Activated CD4-positive, alpha-beta T cell treated with anti-CD3 and anti-CD28 coated beads, Interleukin-2, amount 50 U/mL, for 1 hour (primary cell): ENCODE measurements at places on chromosomes 5 and 9.
A peak's percentile ranks its signal among the peaks of the same experiment; 100 is the strongest.

DNA sequence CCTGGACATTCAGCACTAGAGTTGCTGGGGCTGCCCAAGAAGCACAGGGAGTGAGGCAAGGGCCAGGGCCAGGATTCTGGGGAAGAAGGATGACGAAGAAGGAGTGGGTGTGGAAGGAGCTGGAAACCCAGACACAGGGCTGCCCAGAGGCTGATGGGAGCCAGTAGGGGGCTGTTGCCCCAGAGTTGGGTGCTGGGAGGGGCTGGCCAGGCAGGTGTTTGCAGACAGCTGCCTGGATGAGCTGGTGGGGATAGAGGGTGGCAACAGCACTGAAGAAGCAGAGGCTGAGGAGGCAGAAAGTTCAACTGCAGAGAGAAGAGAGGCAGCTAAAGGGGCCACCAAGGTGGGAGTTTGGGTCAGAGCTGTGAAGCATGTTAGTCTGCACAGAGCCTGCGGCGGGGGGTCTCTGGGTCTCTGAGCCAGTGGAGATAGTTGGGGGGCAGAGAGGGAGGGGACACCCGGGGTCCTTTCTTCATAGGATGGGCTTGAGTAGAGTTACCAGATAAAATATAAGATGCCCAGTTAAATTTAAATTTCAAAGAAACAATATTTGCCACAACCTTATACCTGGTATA is 2.5 kb upstream of the AQP7 start:
- DNase-seq: no peak

GRCh38 chr9:88804254-88804596 is 187.0 kb upstream of the S1PR3 start:
- no peak for DNase-seq

DNA sequence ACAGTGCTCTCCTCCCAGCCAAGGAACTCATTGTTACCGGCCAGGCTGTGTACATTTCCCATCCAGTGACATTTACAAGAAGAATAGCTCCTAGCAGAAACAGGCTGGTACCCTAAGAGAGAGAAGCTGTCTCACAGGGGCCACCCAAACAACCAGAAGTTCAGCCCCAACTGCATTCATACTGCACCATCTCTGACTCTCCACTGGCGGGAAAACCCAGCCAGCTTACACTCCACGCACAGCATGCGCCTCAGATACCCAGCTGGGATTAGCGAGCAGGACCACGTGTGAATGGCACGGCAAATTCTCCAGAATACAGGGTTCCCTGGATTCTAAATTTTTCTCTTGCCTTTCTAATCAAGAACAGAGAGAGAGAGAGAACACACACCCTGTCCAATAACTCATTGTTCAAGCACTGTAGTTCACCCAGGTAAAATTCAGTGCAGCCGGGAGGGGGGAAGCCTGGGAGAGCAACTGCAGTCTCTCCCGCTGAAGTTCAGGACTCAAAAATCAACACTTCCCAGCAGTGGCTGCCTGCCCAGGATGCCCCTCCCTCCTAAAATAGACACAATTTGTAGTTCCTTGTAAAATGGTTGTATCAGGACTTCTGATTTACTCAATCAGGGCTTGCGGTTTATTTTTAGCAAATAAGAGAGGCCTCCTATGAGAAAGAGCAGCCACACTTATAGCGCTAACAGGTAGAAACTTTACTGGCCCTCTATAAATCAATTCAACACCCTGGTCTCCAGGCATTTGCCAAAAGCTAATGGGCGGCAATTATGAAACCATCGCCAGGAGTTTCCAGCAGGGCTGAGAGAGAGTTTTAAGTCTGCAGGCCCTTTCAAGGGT is 2.2 kb downstream of the COL23A1 start:
- no peak for DNase-seq

DNA sequence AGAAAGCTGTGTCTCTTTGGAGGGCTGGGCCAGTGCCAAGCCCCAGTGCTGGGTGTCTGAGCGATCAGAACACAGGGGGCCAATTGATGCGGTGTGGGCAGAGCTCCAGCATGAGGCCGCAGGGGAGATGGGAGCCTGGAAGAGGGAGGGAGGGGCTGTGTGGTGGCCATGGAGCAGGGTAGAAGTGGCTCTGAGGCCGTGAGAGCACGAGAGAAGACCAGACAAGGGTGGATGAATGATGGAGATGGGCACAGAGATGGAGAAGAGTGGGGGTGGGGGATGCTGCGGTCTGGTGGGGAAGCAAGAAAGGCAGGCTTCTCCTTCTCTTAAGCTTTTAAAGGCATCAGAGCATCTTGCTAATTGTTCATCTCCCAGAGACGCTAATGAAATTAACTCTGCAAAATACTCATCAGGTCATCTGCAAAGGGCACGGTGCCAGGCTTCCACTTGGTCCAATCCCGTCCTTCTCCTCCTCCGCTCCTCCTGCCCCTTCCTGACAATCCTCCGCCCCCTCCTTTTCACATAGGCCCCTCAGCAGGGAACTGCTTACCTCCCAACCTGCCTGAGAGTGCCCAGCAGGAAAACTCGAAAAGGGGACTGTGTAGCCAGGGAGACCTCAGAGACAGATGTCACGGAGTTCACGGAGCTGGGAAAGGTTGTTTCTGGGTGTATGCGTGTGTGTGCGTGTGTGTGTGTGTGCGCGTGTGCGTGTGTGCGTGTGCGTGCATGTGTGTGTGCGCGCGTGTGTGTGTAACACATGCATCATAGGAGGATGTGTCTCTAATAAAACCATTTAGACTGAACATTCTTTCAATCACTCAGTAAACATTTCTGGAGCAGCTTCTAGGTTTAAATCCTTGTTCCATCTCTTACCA is 7.1 kb upstream of the UNC5A start:
- DNase-seq: no peak

DNA sequence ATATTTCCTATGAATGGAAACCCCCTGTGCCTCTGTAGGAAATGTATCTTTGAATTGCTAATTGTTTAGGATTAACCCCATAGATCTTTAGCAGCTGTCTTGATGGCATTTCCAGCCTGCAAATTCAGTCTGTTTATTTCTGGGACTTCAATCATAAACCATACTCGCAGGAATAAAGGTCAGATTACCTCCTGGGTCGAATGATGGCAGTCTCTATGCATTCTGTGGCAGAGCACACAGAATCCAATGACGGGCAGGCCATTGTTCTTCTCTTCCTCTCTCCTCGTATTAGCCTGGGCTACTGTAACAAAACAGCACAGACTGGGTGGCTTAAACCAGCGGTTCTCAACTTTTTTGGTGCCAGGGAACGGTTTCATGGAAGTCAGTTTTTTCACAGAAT is 199.9 kb downstream of the PCSK5 start:
- no peak for DNase-seq

DNA sequence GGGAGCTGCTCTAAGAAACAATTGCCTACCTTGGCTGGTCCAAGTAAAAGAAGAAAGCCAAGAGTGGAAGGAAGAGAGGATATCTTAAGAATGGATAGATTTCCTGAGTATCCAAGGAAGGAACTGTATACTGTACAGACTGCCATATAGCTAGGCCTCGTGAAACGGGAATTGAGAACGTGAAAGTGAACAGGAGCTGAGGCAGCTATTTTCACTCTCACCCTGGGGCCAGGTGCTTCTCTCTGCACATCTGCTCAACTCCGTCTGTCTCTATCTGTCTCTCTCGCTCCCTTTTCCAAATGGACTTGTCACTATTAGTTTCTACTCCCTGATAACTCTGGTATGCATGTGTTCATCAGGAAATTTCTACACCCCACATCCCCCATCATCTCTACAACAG is 35.9 kb upstream of the TESK1 start:
- no peak for DNase-seq

DNA sequence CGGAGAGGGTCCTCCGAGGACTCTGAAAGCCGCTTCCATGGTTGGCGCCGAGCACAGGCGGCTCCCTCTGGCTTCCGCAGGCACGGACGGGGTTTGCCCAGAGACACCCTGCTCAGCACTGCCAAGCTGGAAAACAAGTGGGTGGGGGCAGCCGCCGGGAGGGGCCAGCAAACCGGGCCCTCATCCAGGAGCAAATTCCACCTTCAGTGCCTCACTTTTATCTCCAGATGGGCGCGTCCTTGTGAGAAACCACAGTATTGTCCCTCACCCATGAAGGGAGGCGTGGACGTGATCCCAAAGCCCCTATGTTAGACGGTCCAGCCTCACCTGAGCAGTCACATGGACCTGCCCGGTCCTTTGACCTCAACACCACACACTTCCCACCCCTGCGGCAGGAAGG is 29.0 kb downstream of the MED10 start:
- DNase-seq: no peak

GRCh38 chr9:137145731-137146526 is 7.0 kb downstream of the GRIN1 start:
- no peak for DNase-seq

DNA sequence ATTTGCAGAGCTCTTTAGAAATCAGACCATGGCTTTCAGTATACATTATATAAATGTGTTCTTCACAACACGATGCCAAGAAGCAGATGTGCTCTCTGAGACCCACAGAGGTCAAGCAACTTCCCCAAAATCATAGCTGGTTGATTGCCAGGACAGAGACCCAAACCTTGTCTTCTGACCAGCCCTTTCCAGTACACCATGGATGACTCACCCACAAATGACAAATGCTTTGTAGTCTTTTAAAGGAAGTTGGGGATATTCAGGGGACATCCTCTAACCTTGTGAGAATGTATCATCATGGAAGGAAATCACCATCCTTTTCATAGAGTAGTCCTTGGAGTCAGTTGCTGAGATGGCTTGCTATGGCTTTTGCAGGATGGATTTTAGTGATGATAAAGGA is 30.1 kb downstream of the ZNF462 start:
- DNase-seq: no peak

DNA sequence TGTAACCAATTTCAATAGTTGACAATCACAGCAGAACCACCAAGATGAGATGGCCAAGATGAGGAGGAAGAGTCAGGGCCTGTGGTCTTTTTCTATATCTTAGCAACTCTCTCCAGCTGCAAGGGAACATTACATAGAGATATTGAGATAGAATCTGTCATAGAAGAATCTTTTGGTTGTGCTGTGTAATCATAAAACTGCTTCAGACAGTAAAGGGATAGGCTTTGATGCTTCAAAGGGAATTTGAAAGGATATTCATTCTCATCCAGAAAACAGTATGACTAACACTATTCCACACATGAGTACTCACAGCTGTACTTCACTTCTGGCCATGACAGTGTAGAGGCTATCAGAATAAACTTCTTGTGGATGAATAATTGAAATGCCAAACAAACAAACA is 145.9 kb downstream of the YIPF5 start:
- no peak for DNase-seq

GRCh38 chr5:1380011-1380817 is 35.3 kb upstream of the CLPTM1L start:
- DNase-seq: peak; percentile 42

- no peak for DNase-seq
Observed at GRCh38 chr5:154593071-154593470, 115.0 kb upstream of the HAND1 start.

DNA sequence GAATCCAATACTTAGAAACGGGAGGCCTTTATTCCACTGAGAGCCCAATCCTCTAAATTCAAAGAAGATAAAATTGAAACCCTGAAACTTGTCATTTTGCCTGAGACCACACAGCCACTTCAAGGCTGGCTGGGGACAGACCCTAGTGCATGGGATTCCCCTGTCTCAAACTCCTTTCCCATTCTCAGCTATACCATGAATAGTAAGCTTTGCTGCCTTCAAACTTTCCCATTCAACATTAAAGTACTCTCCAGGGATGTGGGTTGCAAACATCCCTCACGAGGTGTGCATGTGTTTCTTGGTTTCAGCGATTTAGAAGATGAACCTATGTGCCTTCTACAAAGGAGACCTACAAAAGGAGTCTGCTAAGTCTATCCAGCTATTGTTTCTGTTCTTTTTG is 64.6 kb downstream of the GABRB2 start:
- DNase-seq: no peak

DNA sequence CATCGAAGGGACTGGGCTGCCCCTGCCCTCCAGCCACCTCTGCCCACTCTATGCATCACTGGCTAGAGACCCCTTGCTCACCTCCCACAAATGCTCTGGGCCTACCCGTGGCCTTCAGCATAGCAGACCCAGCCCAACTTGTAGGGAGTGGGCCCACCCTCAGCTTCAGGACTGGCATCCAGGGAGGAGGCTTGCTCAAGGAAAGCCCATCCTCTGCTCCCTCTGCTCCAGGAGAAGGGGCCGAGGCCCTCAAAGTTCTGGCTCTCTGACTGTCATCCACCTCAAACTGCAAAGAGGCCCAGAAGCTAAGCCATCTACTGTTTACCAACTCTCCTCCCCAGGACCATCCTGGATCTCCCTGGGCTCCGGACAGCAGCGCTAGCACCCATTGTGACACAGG is 84.5 kb downstream of the C5orf15 start:
- no peak for DNase-seq

DNA sequence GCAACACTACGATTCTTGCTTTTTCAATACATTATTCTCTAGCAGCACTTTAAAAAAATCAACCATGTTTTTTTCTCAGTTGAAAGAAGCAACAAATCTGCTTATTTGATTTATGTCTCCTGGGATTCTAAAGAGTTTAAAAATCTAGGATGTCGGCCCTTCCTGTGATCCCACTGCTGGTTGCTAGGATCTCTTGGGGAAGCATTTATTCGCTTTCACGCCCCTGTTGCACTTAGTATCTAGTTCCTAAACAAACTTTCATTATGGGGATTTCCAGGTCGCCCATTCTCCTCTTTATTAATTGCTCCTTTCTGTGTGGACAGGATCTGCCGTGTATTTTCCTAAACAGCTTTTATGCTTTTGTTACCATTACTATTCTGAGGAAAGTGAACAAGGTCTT is 313.5 kb downstream of the AGTPBP1 start:
- no peak for DNase-seq

GRCh38 chr9:117821954-117822353 is 117.8 kb downstream of the TLR4 start:
- DNase-seq: no peak

DNA sequence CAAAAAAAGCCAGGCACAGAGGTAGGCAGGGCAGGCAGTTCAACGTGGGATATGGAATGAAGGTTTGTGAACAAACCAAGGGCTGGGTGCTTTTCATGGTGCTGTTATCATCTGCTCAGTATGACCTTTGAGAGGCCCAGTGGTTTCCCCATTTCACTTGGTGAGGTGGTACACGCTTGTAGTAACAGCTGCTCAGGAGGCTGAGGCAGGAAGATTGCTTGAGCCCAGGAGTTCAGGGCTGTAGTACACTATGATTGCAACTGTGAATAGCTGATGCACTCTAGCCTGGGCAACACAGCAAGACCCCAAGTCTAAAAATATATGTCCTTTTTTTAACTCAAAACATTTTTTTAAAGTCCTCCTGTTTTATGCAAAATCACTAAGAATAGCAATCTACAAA is 174.8 kb downstream of the ENC1 start:
- no peak for DNase-seq
